ENCODE measurements at places on chromosomes 3 and 15.

DNA sequence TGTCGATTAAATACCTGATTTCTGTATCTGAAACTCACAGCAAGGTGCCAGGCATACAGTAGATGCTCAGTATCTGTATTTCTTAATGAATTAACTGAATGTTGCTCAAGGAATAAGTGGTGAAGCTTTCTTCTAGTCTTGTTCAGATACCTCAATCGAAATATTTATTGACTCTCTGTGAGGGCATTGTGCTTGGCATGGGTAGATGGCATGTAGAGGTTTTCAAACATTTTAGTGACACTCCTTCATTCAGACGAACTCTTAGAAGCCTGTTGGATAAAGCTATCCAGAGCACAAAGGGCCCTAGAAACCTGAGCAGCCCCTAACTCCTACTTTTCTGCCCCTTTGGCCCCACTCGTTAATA, 369 bp upstream of the SNX1 start:
- no peak for DNase-seq

DNA sequence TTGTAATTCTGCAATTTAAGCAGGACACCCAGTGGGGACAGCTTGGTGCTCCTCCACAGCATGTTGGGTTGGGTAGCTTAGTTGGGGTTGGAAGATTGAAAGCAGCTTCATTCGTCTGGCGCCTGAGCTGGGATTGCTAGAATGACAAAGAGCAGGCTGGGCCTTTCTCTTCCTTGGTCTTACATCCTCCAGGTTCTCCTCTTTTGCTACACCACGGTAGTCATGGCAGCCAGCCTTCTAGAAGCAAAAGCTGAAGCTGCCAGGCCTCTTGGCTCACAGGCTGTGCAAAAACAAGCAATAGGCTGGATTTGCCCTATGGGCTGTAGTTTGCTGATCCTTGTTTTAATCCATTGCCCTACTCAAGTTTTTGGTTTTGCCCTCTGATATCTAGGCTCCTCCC, 3.2 kb upstream of the ANXA2 start:
- DNase-seq, result no peak

DNA sequence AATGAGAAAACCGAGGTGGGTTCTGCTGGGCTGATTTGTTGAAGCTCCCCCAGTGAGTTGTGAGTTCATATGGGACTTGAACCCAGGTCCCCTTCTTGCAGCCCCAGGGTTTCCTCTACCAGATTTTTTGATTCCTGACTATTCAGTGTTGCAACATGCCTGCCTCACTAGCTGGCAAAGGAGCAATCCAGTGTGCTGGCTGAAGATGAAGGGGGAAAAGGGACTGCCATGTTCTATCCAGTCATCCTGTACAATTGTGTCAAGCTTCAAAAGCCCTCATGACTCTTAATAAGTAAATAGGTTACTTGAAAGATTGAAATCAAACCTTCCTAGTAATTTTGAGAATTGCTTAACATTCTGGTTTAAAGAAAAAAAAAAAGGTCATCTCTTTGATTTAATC, 211.5 kb upstream of the TP63 start:
- DNase-seq, result no peak

DNA sequence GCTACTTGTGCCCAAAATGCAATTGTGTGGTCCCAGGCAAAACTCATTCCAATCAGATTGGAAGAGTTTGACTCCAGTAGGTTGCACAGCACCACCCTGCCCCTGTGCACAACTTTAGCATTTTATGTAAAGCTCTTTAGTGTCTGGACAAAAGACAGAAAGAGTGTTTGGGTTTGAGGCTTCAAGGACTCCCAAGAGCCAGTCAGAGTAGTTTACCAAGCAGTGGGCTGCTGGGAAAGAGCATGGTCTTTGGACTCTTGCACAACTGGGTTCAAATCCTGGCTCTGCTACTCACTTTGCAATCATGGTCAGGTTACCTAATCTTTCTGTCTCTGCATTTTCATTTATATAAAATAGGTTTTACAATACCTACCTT, 75.8 kb upstream of the UMPS start:
- no peak for DNase-seq

DNA sequence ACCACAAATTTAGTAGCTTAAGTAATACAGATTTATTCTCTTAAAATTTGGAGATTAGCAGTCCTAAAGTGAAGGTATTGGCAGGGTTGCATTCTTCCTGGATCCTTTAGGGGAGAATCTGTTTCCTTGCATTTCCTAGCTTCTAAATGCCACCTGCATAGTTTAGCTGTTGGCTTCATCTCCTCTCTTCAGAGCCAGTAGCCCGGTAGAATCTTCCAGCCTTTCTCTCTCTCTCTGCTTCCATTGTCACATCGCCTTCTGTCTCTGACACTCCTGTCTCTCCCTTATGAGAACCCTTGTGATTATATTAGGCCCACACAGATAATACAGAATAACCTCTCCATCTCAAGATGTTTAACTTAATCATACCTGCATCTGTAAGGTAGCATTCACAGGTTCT, 21.4 kb downstream of the FAM98B start:
- DNase-seq, result no peak

GRCh38 chr3:153437666-153438065, 275.6 kb downstream of the RAP2B start:
- no peak for DNase-seq

DNA sequence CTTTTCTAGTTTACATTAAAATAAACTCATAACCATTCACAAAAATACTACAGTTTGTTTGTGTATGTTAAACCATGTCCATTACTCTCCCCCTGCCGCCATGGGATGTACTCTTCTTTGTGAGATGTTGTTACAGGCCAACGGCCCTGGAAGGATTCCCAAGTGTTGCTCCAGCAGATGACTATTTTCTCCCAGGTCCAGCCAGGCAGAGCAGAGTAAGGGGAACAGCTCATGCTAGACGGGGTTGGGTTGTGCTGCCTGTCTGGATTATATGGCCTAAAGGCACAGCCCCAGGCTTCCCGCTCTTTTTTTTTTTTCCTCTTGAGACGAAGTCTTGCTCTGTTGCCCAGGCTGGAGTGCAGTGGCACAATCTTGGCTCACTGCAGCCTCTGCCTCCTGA, 24.5 kb upstream of the SLCO2A1 start:
- no peak for DNase-seq

- no peak for DNase-seq
These were observed 33.2 kb downstream of the SLC25A26 start for GRCh38 chr3:66253790-66254620.

- no peak for DNase-seq
These were observed 878 bp downstream of the DYNC1LI1 start for GRCh38 chr3:32569540-32570420.

GRCh38 chr3:47414161-47414564, 33.3 kb downstream of the PTPN23 start:
- no peak for DNase-seq

DNA sequence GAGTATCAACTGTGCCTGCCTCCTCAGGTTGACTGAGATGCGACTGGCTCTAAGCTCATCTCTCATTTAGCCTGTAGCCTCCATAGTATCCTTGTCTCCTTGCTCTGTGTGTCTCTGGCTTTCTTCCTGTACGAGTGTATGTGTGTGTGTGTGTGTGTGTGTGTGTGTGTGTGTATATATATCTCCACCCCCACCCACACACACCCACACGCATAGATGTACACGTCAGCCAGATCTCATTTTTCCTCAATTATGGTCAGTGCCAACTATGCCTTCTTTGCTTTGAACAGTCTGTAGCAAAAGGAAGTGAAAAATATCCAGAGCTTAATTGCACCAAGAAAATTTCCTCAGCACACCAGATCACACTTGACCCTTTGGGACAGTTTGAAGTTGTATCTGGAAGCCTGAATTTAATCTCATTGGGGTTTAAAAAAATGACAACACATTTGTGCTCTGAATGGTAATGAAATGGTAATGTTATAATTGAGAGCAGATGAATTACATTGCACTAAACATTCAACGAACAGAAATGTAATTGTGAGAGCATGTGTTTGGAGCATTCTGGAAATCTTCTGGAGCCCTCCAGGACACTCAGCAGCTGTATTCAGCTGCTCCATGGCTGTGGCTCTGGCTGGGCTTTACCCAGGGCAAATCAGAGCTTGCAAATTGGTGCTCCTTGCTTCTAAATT, 63.6 kb downstream of the RYR3 start:
- DNase-seq, result no peak

- no peak for DNase-seq
These were observed 116.1 kb upstream of the DNAJC19 start for GRCh38 chr3:181105646-181106045.

- DNase-seq, result no peak
These were observed 103.7 kb downstream of the FRMD4B start for GRCh38 chr3:69282181-69282580.

DNA sequence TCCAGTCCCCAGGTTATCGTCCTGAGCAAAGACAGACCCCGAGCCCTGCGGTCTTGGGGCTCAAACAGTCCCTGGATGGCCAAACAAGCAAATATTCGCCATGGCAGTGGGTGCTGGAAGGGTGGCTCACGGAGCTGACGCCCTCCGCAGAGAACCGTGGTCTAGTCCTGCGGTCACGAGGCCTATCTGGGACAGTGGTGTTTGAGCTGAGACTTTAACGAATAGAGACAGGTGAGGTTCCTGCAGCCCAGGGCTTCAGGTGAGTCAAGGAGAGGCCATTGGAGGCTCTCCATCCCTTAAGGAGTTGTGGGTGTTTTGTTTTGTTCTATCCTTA, 399 bp upstream of the SUCLG2 start:
- no peak for DNase-seq

- no peak for DNase-seq
These were observed 56.6 kb upstream of the TNIK start for GRCh38 chr3:171516765-171517164.

DNA sequence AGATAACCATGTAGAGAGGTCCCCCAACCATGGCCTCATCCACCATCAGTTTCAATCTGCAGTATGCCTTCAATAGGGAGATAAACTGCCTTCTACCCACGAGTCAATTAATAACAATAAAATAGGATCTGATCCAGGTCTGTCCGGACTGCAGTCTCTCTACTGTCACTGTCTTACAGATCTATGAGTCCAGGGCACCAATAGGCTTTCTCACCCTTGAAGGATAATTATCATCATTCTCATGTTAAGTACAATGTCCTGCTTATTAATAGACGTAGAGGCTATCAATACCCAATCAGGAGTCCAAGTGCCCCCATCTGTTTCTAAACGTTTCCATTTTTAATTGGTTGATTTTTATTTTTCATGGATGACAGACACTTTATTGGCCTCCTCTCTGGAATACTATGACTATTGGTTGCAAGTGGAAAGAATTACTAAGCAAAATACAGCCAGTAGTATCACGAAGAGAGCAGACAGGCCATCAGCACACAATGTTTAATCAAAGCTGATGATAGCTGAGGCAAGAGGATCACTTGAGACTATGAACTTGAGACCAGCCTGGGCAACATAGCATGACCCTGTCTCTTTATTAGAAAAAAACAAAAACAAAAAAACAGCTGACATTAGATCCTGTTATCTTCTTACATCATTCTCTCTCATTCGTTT, 480.7 kb downstream of the MAGI1 start:
- DNase-seq, result no peak

DNA sequence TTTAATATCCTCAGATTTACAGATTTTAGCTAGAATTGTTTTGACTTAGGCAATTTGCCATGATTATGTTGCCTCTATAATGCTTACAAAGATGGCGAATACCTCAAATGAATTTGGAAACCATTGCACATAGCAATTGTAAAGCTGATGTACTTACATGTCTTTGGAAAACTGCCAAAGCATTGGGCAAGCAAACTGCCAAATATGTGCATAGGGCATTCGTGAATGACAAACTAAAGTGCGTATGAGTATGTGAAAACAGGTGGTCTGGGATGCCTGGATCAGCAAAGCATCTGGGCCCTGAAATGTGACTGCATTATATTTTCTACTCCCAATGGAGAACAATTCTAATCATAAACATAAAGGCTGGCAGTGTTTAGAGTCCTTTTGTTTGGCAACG, 445.3 kb upstream of the ROBO1 start:
- no peak for DNase-seq

GRCh38 chr3:50237754-50238548, 1.9 kb downstream of the GNAI2 start:
- peak; percentile 74 for DNase-seq

GRCh38 chr15:100373120-100373896, 31.5 kb upstream of the ADAMTS17 start:
- DNase-seq, result no peak

DNA sequence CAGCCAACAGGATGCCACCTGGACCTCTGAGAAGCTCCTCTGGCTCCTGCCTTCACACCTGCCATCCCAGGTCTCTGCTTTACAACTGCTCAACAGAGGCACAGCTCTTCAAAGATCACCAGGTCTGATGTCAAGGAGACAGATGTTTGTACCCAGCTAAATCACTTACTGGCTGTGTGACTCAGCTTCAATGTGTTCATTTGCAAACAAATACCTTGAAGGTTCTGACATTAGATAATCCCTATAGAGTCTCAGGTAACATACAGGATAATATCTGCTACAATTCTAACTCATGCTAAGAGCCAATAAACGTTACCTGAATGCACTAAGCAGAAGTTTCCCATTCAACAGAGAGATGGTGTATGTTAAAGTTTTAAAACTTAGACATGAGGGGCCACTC, 163.4 kb upstream of the IGF1R start:
- no peak for DNase-seq

DNA sequence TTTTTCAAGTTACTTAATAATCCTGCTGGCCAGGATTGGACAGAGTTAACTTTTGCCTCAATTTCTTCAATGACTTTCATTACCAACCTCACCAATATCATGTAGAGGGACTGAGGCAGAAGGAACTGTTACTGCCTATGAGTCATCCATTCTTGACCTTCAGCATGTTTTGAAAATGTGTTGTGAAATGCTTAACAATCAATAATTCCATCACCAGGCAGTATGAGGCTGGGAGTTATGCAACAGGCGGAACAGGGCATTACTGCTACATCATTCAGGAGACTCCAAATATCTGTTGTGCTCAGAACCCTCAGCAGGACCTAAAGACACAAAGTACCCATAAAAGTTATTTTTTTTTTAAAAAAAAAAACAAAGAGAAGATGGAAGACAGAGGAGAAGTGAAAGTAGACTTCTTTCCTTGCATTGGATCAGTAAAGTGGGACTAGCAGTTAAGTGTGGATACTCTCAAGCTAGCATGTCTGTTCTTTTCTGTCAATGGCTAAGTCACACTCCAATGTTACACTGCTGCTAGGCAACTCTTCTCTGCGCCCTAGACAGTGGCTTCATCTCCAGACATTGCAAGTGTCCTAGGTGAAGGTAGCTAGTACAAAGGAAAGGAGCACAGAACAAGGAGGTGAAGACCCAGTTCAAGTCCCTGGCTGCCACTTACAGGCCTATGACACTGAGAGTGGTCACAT, 184.9 kb upstream of the LPP start:
- DNase-seq, result no peak

DNA sequence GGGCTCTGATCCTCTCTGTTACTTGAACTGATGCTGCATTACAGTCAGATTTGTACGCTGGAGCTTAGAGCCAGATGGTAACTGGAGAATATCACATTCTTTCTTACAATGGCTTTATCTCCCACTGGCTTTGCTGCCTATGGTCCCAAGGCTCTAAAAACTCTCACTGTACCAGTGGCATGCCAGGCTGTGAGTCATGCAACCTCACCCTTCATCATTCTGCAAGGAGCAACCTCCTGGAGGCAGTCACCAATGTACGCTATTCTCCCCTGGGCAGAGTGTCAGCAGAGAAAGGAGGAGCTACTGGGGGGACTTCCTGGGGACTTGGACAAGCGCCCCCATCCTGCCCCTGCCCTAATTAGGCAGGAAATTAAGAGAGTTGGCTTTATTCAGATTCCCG, 97.9 kb upstream of the EIF1B start:
- no peak for DNase-seq

Measured in stimulated activated CD8-positive, alpha-beta memory T cell treated with anti-CD3 and anti-CD28 coated beads, Interleukin-7, amount 100 ng/mL, for 1 hour (primary cell).